Skeletal muscle tissue (tissue), 5 donors: ENCODE measurements at places on chromosomes 2 and 18. TPM values are rescaled to one million over a fixed set of nuclear protein-coding genes. Genes with fewer than 3 reads are reported as not detected.

KIAA2012 gene
- total RNA-seq: under 0.01 TPM

DCDC2C gene
- total RNA-seq: not detected

OR6B2 gene
- total RNA-seq: not detected

FAM136A gene
- 35.5 TPM for total RNA-seq

SLC4A3 gene
- 2.1 TPM for total RNA-seq

CFAP53 gene
- not detected for total RNA-seq

RAB10 gene
- 49.1 TPM for total RNA-seq

L3MBTL4 gene
- total RNA-seq: 5.2 TPM

IL18RAP gene
- 2.6 TPM for total RNA-seq

RSAD2 gene
- total RNA-seq: 6.8 TPM

FKBP1B gene
- 1.6 TPM for total RNA-seq

ANO7 gene
- total RNA-seq: not detected

DSG1 gene
- total RNA-seq: not detected

PCARE gene
- total RNA-seq: under 0.01 TPM

GTF2A1L gene
- not detected for total RNA-seq

CTIF gene
- total RNA-seq: 16.7 TPM

PARD3B gene
- total RNA-seq: 19.8 TPM

AFF3 gene
- 8.4 TPM for total RNA-seq

NDC80 gene
- 6.8 TPM for total RNA-seq

CCDC178 gene
- total RNA-seq: not detected
